ENCODE measurements at places on chromosomes 1 and 21. TPM values are rescaled to one million over a fixed set of nuclear protein-coding genes. Genes with fewer than 3 reads are reported as not detected.

The AK5 gene
- total RNA-seq: 2.6 TPM

The IFI44 gene
- total RNA-seq: not detected

The TAS1R3 gene
- 0.28 TPM for total RNA-seq

The NEK2 gene
- total RNA-seq: 17.6 TPM

The FCRL1 gene
- not detected for total RNA-seq

The PPP2R5A gene
- 22.0 TPM for total RNA-seq

DNA sequence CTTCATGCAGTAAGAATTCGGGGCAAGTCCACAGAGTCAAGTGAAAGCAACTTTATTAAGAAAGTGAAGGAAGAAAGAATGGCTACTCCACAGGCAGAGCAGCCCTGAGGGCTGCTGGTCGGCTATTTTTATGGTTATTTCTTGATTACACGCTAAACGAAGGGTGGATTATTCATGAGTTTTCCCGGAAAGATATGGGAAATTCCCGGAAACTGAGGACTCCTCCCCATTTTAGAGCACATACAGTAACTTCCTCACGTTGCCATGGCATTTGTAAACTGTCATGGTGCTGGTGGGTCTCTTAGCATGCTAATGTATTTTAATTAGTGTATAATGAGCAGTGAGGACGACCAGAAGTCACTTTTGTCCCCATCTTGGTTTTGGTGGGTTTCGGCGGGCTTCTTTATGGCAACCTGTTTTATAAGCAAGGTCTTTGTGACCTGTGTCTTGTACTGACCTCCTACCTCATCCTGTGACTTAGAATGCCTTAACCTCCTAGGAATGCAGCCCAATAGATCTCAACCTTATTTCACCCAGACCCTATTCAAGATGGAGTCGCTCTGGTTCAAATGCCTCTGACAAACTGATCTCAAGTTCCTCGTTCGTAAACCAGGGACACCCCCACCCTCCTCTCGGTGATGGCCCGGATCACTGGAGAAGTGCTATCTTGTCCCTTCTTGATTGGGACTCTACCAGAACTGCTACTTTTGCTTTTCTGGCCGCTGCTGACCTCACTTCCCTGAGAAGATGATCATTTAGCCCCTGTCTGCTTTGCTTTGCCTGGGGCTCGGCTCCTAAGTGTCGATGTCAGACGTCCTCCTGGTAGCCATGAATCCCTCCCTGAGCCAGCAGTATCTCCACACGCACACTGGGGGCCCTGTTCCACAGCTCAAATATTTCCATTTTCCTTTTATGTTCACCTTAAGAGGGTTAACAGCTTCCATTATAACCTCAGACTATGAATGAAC is 48.8 kb downstream of the CLSTN1 start:
- DNase-seq: no peak

DNA sequence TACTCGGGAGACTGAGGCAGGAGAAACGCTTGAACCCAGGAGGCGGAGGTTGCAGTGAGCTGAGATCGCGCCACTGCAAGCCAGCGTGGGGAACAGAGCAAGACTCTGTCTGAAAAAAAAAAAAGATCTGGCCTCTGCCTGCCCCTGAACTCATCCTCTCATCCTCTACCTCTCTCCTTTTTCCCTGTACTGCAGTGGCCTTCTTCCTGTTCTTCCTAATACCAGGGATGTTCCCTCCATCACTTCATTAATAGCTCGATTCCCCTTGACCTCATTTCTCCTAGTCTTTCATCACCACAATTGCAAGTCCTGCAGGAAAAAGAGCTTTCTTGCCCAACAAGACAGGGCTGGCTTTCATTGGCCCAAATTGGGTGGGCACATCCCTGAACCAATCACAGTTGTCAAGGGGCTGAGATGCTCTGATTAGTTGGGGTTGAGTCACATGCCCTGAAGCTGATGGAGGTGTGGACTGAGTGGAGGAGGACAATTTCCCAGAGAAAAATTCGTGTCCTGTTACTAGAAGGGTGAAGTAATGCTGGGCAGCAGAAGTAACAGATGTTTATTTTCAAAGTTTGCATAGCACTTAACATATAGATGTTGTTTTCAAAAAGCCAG is 86.8 kb upstream of the PUM1 start:
- no peak for DNase-seq

- DNase-seq: peak; percentile 23
Observed at GRCh38 chr1:109802901-109803561, 39.3 kb upstream of the EPS8L3 start.

DNA sequence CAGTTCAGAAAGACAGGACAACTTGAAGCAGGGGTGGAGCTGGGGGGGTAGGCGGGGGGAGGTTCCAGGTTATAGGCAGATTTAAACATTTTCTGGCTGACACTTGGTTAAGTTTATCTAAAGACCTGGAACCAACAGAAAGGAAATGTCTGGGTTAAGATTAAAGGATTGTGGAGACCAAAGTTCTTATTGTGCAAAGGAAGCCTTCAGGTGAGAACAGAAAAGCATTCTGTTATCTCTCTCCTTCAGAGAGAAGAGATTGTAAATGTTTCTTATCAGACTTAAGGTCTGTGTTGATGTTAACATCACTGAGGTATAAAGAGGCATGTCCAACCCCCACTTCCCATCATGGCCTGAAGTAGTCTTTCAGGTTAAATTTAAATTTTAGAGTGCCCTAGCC is 3.7 kb upstream of the ACADM start:
- DNase-seq: no peak

DNA sequence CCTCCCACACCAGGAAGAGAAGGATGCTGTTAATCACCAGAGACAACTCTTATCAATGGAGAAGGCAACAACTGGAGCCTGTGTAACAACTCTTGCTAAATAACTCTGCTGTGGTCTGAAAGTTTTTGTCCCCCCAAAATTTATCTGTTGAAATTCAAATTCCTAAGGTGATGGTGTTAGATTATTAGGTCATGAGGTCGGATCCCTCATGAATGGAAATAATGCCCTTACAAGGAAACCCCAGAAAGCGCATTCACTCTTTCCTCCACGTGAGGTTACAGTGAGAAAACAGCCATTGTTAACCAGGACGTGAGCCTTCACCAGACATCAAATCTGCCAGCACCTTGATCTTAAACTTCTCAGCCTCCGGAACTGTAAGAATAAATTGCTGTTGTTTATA is 141.9 kb upstream of the CXADR start:
- no peak for DNase-seq

DNA sequence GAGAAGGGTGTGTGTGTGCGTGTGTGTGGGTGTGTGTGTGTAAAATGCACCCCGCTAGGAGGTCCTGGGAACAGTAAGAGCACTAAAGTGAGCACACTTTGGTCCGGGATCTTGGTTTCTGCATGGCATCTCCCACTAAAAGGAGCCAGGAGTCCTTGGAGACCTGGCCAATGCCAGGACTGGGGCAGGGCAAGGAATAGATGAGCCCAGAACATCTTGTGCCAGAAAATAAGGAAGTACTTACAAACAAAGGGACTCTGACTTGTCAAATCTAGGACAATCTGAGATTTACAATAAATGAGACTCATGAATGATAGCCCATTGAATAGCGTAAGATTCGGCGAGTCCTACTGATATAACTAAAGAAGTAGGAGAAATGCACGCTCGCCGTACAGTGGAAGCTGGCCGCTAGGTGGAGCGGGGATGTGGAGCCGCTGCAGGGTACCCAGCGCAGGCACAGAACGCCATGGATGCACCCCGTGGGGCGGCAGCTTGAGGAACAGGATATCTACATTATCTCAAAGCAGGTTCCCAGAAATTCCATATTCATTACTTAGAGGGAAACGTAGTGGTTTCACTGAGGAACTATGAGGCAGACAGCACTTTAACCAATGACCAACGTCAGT is 7.1 kb downstream of the SLC37A1 start:
- peak; percentile 63 for DNase-seq

- no peak for DNase-seq
Observed at GRCh38 chr1:111204201-111204982, 3.9 kb upstream of the DENND2D start.

- no peak for DNase-seq
Observed at GRCh38 chr1:213977486-213977842, 10.3 kb upstream of the PROX1 start.

DNA sequence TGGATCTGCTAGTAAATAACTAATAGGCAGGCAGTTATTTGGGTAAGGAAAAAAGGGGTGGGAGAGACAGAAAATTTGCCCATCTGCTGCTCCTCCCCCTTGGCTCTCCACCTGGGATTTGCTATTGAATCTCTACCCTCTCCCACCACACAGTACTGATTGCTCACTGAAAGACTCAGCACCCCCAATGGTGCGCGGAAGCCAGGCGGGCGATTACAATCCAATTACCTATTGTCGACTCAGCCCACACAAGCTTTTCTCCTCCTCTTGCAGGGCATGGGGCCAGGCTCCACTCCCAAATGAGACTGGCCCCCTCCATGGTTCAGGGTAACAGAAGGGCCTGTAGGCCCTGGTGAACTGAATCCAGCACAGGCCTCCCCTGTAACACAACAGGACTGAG is 2.7 kb upstream of the HMGN2 start:
- no peak for DNase-seq

- no peak for DNase-seq
Observed at GRCh38 chr1:1307261-1307922, 338 bp downstream of the ACAP3 start.

DNA sequence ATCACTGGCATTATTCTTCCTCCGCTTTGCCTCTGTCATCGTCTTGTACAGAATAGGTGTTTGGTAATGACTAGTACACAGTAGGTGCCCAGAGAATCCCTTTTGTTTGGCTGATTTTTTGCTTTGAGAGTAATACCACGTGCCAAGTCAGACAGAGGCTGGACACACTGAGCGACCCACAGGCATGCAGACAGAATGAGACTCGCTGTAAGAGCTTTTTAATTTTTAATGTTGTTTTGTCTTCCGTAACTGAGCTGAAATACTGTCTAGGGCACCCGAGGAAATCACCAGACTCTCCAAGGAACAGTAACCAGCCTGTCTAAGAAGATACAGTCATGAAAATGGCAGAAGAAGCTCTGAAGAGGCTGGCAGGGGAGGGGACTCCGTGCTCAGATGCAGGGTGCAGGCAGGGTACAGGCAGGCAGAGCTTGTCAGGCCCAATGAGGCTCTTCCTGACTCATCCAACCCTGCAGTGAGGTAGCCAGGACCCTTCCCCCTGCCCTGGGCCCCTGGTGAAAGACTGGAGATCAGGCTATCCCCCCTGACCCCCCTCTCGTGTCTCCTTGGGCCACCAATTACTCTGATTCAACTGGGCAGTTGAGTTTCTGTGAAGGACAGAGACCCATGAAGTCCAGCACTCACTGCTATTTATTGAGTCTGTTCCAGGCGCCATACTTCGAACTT is 60.1 kb upstream of the ECE1 start:
- DNase-seq: no peak

- DNase-seq: peak; percentile 51
Observed at GRCh38 chr1:114034567-114035303, 55.5 kb downstream of the OLFML3 start.

DNA sequence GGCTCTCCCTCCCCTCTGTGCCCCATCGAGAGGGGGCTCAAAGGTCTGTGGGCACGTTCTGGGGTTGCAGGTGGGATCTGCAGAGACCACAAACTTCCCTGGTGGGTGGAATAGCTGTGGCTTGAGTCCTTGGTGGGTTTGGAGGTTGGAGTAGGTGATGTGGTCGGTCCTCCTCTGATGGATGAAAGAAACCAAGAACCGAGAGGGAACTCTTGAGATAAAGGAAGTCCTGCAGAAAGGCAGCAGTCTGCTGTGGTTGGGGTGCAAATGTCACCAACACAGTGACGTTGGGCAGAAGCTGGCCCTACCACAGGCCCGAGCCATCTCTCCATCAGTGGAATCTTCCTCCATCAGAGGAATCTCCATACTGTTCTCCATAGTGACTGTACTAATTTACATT is 171.8 kb downstream of the FCRL5 start:
- no peak for DNase-seq

DNA sequence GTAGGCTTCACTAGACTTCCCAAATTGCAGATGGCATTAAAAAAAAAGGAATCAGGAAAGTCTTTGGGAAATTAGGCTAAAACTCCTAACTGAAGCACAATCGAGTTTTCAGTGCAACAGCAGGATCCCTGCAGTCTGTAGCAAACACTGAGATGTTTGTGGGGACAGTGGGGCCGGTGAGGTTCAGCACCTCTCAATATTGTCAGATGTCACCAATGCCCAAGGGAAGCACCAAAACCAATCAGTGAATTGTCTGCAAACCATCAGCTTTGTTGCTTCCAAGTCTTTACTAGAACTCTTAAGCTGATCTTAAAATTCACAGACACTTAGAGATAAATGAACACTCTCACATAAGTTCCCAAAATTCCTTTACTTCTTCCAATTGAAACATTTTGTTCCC is 2.6 kb downstream of the ERG start:
- DNase-seq: no peak

- no peak for DNase-seq
Observed at GRCh38 chr1:89898695-89899470, 78.1 kb downstream of the LRRC8D start.

DNA sequence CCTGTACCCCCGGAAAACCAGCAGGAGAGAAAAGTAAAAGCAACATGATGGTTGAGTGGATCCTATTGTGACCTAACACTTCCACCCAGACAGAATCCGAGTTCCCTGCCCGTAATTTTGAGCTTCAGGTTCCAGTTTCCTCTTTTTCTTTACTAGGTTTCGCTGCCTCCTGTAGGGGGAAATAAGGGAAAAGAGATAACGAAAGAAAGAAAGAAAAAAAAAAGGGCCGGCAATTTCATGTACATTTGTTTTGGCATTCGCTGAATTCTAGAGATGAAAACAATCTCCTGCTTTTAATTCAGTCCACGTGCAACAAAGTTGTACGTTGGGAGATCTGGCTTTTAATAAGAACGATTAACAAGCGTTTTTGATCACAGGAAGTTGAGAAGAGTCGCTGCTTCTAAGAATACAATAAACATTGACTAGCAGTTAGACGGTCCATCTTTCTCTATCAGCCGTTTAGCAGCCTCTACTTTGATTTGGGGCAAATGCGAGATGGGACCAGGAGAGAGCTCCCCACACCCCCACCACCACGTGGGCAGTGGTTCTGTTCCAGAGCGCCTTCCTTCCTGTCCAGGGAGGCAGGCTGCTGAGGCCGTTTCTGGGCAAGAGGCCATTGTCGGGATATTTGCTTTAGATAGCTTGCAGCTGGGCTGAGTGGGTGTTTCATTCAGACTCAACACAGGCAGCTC is 155.9 kb upstream of the RUNX1 start:
- DNase-seq: no peak

GRCh38 chr1:119139857-119140176 is 636 bp downstream of the WARS2 start:
- DNase-seq: no peak

GRCh38 chr1:3403011-3403345 is 51.5 kb upstream of the ARHGEF16 start:
- no peak for DNase-seq

GRCh38 chr1:162279136-162279498 is 97.5 kb downstream of the SPATA46 start:
- no peak for DNase-seq

DNA sequence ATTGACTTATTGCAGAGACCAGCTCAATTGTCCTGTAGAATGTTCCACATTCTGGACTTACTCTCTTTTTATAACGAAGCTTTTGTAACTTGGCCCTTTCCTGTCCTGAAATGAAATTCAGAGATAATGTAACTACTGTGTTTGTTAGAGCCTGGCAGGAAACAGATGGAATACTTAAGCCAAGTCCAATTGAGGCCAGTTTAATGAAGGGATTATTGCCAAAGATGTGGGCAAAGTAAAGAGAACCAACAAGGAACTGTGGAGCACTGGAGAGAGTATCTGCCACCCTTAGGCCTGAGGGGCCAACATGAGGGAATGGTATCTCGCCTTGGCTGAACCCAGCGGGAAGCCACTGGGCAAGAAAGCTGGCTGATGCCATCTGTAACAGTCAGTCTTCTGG is 32.9 kb downstream of the MFSD2A start:
- DNase-seq: no peak

Measured in H9 (cell line).